SIG-M5 (cell line): ENCODE measurements at places on chromosomes 4 and X.

DNA sequence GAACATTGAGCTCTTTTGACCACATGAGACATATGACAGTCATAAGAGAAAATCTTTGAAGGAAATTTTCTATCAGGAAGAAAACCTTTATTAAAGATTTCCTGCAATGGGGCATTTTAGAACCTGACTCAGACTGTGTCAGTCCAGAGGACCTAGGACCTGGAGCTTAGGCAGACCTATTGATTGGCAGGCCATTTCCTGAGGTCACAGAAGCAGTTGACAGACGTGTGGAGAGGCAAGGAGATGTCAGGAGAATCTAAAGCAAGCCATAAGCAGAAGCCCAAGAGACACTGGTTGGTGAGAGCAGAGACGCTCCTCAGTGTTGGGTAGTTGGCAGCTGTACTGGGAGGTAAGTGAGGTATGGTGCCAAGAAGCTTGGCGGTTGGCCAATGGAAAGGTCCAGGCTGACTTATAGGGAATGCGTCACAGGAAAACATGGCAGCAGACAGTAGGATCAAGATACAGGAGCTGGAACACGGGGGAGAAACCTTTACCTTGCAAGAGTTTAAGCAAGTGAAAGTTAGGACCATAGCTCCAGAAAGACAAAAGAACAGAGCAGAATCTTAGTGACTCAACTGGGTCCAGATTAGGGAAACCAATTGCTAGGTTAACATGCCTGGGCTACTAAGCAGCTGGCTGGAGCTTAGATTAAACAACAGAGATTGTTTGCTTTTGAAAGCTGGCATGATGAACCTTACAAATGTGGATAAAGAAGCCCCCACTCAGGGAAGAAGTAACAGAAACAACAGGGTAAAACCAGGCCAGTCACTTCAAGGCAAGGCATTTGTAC lies 18.6 kb downstream of the PALLD start:
- no peak for DNase-seq

DNA sequence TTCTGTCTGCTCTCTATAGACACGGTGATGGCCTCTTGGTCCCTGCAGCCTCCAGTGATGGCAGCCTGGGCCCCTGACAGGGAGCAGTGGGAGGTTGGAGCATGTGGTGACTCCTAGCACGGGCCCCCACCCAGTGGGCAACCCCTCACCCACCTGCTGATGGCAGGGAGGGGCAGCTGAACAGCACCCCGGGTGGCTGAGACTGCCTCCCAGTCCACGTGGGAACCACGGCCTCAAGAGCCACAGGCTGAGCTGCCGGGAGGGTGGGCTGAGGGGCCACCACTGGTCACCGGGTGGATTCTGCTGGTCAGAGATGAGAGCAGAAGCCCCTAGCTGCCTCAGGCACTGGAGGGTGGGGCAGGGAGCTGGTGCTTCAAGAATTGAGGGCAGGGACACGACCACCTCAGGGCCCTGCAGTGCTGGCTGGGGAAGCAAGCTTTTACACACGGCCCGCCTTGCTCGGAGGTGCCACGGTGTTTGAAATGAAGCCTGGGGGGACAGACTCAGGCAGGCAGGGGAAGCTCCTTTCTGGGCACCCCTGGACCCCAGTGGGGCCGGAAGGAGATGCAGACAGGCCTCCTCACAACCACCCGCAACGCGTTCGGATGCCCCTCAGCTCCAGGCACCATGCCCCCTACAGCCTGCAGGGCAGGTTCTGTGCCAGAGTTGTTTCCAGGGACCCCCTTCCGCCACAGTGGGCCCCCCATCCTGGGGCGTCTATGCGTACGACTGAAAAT lies 6.3 kb upstream of the HAUS3 start:
- no peak for DNase-seq

DNA sequence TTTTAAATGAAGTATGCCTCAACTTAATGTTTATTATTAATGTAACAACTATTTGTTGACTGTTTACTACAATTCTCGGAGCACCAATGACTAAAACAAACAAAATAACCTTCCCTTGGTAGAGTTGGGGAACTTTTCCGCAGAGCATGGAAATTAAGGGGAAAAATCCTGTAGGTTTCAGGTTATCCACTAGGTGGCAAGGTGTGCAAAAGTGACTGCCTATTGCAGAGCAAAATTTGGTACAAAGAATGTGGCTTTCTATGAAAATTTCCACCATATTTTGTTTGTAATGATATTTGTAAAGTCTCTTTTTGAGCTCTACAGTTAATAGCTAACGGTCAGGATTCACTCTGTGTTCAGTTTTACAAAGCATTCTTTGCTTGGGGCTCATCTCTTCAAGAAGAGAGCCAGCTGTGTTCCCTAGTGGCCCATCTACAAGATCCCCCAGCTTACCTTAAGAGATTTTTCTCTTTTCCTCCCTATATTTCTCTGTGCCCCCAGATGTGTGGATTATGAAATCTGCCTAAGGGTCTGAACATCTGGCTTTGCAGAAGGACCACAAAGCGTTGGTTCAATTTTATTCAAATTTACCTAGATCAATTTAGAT lies 61.1 kb downstream of the FBXO8 start:
- no peak for DNase-seq

DNA sequence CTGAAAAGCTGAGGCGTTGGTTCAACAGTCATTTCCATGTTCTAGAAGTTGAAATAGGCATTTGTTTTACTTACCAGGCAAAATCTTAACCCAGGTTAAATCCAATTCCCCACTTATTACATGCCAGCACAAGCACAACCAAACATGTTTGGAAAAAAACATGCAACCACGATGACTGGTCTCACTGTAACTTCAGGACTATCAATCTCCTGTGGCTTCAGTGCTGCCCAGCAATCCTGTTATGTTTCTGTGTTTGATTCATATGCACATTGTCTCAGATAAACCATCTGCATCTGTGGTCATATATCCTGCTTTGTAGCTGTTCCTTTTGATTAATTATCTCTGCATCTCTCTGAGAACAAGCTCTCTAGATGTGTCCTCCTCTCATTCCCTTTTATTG lies 28.3 kb downstream of the PRDM8 start:
- DNase-seq = no peak

- DNase-seq = no peak
Measured at GRCh38 chrX:112669824-112670223, 9.9 kb downstream of the LHFPL1 start.

GRCh38 chrX:31320740-31321139 lies 248.9 kb upstream of the FTHL17 start:
- no peak for DNase-seq

DNA sequence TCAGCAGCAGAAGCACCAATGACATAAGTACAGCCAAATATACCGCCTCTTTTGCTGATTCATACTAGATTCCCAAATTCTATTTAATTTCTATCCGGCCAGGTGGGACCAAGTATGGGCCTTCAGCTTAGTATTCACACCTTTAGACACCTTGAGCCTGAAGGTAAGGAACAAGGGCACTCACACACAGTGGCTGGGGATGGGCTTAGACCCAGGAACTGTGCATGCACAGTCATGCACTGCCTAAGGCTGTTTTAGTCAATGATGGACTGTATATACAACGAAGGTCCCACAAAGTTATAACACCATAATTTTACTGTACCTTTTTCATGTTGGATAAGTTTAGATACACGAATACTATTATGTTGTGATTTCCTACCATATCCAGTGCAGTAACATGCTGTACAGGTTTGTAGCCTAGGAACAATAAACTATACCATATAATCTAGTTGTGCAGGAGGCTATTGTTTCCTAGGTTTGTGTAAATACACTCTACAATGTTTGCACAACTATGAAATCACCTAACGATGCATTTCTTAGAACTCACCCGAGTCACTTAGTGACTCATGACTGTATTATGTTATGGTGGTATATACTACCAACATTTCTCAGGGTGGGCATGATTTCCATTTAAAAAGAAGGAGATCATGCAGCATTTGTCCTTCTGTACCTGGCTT lies 9.7 kb upstream of the CLNK start:
- DNase-seq = no peak

- no peak for DNase-seq
Measured at GRCh38 chr4:3598695-3599227, 66.5 kb upstream of the LRPAP1 start.

GRCh38 chrX:38660395-38661102 lies 99.2 kb downstream of the TSPAN7 start:
- no peak for DNase-seq

DNA sequence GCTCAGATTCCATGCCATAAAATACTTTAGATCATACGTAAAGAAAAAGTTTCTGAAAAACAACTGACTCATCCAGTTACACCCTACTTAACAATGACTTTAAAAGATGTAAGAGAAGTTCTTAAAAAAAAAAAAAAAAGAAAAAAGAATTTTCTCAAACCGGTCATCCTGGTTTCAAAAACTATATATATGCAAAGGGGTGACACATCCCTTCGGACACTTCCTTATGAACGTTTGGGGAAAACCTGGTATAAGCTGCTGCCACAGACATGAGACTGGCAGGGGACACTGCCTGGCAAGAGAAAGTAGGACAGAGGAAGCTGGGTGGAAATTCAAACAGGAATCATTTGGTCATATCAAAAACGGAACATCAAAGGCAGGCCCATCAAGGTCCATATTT lies 81.2 kb upstream of the PRSS48 start:
- no peak for DNase-seq
